ENCODE measurements at places on chromosomes 11 and 22.

DNA sequence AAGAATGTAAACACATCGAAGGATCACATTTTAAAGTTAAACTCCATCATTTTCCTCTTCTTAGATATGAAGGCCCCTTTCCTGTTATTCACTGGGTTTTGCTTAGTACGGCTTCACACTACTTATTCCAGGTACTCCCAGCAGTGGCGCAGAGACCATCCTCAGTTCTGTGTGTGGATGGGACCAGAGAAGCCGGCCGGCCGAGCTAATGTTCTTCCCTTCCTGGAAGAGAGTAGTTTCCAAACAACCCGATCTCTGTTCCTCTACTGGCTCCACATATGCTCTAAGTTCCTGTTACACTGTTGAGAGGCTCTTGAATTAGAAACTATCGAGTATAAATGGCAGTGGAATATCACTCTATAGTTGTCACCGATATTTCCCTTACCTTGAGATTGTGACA, 684 bp upstream of the NFRKB start:
- no peak for DNase-seq

DNA sequence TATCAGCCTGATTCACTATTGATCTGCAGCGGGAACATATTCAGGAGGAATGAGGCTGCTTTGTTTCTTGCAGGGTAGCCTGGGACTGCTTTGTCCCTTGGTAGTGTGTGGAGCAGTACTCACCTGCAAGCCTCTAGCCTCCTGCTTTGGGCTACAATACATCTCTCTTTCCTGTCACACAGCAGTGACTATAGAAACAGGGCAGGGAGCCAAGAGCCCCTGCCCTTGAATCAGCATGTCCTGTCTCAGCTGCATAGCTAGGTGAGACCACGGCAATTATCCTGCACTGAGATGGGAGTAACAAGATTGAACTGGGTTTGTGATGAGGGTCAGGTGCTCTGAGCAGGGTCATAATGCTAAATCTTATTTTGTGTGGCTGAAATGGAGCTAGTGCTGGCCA, 191.9 kb downstream of the NELL1 start:
- no peak for DNase-seq

- no peak for DNase-seq
Observed at GRCh38 chr11:32920570-32920969, 28.0 kb downstream of the QSER1 start.

- no peak for DNase-seq
Observed at GRCh38 chr11:130370845-130371590, 56.3 kb upstream of the ZBTB44 start.

GRCh38 chr11:63907808-63908530, 9.0 kb downstream of the RCOR2 start:
- no peak for DNase-seq

- DNase-seq = no peak
Observed at GRCh38 chr22:20056161-20056560, 23.9 kb upstream of the DGCR8 start.

DNA sequence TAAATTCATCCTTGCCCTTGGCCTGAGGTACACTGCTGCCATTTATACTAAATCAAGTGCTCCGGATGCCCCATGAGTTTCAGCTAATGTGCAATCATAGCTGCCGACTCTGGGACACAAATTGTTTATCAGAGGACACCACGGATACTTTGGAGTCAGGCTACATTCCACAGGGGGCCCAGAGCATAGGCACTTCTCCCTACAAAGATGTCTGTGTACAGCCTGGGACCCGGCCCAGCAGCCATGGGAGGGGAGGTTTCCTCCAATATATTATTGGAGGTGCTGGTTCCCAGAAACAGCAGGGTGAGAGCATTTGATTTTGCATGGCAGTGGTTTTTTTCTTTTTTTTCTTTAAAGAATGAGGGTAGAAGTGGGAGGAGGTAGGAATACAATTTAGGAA, 31.3 kb downstream of the HTR3B start:
- no peak for DNase-seq

- DNase-seq = no peak
Observed at GRCh38 chr11:7967097-7967496, 1.9 kb upstream of the NLRP10 start.

GRCh38 chr11:19605520-19606371, 106.9 kb upstream of the NAV2 start:
- no peak for DNase-seq

DNA sequence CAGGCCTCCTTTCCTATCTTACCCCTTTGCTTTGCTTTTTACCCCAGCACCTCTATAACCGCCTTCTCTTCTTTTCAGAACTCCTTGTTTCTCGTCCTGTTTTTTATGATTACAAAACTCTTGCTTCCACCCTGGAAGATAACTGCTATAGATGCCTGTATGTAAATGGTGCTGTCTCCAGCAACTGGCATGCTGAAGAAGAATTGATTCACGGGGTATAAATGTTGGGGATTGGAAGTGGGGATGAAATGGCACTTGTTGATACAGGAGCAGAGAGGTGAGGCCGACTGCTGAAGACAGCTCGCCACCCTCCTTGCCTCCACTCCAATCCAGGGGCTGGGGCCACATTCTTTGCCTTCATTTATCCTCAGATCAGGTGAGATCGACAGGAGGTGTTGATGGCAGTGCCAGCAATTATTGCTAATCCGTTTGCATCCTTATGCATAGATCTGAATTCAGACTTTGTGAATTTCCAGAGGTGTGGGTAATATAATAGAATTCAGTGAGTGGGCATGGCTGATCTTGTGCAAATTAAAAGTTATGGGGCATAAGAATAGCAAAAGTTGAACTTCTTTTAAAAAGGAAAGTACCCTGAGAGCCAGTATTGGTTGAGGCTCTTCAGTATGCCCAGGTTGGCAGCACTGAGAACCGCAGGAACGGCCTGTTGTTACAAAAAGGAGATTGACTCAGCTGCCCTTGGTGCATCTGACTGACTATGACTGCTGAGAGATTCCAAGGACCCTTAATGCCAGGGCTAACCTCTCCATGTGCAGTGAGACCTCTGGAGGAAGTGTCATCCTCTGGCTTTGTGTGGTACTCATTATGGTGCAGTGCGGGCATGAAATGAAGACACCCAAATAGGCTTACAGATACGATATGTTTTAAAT, 5.3 kb downstream of the NEAT1 start:
- DNase-seq = no peak

- DNase-seq = no peak
Observed at GRCh38 chr11:64572143-64572542, 18.9 kb upstream of the SLC22A12 start.

- DNase-seq = no peak
Observed at GRCh38 chr11:1437500-1437899, 47.8 kb downstream of the BRSK2 start.

DNA sequence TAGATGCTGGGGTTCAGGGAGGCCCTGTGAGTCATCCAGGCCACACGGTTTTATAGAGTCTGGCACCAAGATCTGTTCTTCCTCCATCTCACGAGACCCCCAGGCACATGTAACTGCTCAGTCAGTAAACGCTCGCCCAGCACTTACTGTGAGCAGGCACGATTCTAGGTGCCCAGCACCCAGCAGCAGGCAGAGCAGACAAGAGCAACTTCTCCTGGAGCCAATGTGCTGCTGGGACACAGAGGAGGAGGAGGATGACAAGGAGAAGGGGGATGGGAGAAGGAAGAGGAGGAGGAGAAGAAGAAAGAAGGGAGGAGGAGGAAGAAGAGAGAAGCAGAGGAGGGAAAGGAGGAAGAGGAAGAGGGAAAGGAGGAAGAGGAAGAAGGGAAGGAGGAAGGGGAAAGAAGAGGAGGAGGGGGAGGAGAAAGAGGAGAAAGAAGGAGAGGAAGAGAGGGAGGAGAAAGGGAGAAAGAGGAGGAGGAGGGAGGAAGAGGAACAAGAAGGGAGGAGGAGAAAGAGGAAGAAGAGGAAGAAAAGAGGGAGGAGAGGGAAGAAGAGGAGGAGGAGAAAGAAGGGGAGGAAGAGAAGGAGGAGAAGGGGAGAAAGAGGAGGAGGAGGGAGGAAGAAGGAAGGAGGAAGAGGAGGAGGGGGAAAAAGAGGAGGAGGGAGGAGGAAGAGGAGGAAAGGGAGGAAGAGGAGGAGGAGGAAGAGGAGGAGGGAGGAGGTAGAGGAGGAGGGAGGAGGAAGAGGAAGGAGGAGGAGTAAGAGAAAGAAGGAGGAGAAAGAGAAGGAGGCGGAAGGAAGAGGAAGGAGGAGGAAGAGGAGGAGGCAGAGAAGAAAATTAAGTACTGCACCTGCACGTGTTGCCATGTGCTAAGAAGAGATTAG, 77.6 kb upstream of the RTL6 start:
- no peak for DNase-seq

- no peak for DNase-seq
Observed at GRCh38 chr11:75593286-75593915, 31.3 kb downstream of the SERPINH1 start.

DNA sequence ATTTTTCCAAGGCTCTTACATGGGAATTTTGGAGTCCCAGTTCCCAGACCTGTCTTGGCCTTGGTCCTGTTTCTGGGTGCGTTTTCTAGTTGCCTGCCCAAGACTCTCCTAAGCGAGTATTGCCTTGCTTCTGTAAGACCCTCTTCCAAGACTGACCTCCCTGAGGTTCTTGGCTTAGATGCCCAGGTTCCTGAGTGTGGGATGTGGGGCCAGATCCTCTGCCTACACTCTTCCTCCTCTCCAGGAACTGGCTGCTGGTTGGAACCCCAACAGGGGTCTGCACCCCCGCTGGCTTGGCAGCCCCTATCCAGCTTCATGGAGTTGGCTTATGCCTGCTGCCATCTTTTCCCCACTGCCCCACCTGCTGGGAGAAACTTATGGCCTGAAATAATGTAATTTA, 429.5 kb downstream of the TENM4 start:
- DNase-seq = no peak

DNA sequence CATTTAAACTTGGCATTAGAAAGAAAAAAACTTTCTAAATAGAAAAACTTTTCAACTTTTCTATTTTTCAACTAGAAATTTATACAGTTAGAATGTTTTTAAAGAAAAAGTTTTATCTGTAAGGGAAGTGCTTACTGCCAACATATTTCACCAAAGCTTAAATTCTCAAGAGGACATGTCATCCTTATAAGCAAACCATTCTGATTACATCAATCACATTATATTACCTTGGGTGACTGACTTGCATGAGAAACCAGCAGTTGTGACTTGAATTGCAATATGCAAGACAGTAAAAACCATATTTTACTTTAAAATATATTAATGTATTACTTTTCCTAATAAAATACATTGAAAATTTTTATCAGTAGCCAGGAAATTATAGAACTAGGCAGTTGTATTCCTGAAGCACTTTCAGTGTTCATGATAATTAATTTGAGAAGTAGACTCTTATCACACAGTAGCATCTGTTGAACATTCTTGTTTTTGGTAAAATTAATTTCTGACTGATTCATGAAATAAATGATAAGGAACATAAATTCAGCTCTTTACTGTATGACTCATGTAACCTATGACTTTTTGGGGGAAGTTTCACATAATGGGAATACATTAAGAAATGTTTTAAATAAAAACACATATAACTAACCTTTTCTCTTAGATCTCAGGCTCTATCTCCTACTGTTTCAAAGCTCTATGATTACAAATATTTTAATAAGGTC, 345.0 kb upstream of the CCDC179 start:
- DNase-seq = no peak

DNA sequence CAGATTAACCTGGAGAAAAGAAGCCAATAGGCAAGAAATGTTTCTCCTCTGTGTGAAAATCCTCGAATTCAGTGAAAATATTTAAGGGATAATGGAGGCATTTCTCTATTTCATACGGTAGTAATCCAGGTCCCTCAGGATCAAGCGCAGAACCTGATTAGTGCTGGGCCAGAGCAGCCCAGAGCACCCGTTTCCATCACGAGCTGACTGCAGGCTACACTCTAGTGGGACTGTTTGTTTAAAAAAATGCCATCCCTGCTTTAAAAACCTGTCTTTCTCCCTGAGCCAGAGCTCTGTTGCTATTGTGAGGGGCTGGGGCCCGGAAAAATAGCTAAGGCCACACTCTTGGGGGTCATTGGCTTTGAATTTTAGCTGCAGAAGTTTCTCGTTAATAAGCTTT, 223.2 kb upstream of the E2F8 start:
- DNase-seq = no peak

DNA sequence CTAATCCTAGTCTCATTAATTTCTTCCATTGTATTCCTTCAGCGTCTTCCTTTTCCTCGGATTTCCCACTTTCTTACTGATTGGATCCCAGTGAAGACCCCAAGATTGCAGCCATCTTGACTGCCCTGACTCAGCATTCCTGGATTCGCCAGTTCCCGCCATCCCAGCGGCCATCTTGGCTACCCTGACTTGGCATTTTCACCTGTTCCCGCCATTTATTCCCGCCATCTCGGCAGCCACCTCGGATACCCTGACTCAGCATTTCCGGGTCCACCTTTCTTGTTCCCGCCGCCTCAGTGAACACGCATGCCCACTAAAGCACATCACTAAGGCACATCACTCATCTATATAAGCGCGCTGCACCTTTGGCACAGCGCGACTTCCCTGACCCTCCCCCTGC, 13.8 kb upstream of the OR56A3 start:
- no peak for DNase-seq

GRCh38 chr11:79156031-79156430, 284.8 kb downstream of the TENM4 start:
- DNase-seq = no peak

DNA sequence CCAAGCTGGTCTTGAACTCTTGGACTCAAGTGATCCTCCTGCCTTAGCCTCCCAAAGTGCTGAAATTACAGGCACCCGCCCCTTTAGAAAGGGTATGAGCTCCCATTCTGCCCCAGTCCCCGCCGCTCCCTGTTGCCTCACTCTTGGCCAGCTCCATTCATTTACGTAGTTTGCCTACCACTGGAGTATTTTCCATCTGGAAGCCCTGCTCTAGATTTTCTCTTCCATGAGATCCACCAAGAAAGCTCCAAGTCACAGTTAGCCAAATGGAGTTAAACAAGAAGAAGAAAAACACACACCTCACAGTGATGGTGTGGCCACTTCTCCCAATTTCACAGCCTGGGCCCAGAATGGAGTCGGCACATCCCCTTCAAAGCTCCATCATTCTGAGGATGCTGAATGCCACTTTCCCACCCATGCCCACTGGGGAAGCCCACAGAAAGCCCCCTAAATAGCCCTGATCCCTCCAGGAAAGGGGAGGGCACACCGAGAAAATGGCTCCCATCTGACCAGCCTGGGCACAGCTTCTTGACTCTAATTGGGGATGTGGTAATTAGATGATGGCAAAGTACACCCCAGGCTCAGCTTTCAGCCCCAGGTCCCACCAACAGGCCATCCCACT, 381.2 kb downstream of the MN1 start:
- no peak for DNase-seq

All from activated CD8-positive, alpha-beta memory T cell treated with anti-CD3 and anti-CD28 coated beads for 48 hours (primary cell).